COR-L47 (cell line): ENCODE measurements at places on chromosomes 3 and 15.

DNA sequence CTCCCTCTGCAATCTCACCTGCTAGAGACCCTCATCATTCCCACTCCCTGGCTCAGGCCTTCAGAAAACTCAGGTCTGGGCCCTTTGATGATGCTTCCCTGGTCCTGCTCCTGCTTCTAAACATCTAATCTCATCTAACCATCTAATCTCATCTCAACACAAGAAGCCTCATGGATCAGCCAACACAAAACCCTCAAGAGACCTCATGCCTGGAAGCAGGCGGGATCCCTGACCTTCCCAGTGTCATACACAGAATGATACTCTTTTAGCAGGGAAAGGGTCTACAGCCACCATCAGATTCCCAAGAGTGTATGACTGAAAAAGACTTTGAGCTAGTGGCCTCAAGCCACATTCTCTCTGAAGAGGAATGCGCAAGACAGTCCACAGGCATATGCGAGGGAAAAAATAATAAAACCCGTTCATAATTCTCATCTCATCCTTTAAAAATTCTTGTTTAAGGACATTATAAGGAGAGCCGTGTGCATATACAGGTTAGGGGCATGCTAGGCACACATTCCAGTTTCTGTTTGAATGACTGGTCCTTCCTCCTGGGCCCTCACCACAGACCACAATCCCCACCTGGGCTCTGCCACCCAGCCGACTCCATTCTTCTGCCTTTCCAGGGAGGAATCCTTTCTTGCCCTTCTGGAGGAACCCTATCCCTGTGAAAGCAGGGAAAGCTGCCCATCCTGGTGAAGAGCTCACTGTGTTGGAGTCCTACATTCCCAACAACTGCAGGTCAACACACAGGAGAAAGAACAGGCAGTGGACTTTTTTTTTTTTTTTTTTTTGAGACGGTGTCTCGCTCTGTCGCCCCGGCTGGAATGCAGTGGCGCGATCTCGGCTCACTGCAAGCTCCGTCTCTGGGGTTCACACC is 2.2 kb downstream of the ZXDC start:
- no peak for DNase-seq

DNA sequence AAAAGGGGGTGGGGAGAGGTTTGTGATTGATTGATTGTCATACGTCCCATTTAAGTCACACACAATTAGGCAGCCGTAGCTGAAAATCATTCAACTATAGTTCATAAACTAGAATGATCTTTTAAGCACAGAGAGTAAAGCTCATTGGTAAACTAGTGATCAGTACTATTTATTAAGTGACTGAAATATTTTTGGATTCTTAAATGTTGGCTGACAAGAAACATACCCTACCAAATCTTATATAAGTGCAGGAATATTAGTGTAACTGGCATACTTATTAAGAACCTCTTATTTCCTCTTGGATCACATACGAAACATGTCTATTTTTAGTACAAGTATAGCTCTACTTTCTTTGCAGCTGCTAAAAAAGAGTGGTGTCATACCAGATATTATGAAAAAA is 8.4 kb upstream of the ABHD10 start:
- DNase-seq: no peak

DNA sequence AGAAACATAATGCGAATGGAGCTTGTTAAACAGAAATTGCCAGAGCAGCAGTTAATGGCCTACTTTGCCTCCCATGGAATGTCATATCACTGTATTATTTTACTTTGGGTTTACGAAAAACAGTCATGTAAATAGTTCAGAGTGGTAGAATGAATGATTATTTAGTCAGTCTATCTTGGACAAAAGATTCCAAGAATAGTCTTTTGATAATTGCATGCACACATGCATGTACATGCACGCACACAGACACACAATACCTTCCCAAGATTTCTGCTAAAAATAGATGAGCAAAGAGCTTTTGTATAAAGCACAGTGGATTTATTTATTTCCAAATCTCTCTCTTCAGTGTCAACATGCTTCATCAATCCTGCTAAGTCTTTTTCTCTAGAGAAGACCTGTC is 800.7 kb downstream of the DIPK2A start:
- no peak for DNase-seq

DNA sequence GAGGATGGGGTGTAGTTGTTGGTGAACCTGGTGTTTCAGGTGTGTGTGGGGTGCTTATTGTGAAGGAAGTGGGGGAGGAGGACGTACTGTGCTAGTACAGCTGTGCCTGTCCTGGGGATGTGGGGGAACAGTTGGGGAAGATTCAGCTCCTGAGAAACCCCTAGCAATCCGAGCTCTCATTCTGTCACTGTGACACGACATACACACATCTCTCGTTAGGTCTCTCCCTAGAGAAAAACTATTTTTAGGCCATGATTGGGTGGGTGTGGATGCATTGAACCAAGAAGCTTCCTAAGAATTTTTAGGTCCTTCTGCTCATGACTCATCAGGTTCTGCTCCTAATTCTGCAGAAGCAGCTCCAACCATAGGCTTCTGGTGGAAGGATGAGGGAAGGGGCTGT is 54.3 kb downstream of the SLC30A4 start:
- no peak for DNase-seq

GRCh38 chr15:68700455-68701123 is 120.1 kb downstream of the ANP32A start:
- DNase-seq: peak; percentile 73

DNA sequence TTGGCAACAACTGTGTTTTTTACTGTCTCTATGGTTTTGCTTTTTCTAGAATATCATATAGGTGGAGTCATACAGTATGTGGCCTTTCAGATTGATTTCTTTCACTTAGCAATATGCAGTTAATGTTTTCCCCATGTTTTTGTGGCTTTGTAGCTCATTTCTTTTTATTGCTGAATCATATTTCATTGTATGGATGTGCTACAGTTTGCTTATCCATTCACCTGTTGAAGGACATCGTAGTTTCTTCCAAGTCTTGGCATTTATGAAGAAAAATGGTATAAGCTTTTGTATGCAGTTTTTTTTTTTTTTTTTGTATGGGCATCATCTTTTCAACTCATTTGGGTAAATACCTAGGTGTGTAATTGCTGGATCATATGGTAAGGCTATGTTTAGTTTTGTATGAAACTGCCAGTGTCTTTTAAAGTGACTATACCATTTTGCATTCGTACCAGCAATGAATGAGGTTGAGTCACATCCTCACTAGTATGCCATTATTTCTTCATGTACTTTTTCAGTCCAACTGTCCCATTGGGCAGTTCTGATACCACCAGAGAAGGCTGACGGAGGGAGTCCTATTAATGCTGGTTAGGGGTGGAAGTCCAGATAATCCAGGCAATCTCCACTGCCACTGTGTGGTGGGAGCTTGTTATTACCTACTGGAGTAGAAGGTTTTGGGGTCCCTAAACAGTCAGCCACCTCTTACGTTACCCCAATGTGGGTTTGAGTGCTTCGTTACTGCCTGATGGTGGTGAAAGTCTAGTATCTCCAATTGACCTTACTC is 210.5 kb downstream of the DOCK3 start:
- DNase-seq: no peak

DNA sequence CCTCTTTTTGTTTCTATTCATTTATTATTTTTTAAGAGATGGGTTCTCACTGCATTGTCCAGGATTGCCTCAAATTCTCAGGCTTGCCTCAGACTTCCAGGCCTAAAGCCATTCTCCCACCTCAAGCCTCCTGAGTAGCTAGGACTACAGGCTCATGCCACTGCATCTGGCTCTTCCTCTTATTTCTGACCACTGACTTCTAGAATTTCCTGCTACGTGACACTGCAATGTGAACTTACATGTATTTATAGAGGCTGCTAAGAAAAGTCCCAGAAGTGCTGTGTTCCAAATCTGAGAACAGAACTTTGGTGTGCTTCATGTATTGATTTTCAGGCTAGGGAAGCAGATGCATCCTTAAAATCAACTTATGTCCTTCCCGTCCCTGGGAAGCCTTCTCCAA is 407.4 kb downstream of the RSL24D1 start:
- DNase-seq: no peak

GRCh38 chr3:13070391-13071070 is 2.7 kb downstream of the IQSEC1 start:
- DNase-seq: no peak

GRCh38 chr3:13513051-13513912 is 33.2 kb downstream of the HDAC11 start:
- no peak for DNase-seq

DNA sequence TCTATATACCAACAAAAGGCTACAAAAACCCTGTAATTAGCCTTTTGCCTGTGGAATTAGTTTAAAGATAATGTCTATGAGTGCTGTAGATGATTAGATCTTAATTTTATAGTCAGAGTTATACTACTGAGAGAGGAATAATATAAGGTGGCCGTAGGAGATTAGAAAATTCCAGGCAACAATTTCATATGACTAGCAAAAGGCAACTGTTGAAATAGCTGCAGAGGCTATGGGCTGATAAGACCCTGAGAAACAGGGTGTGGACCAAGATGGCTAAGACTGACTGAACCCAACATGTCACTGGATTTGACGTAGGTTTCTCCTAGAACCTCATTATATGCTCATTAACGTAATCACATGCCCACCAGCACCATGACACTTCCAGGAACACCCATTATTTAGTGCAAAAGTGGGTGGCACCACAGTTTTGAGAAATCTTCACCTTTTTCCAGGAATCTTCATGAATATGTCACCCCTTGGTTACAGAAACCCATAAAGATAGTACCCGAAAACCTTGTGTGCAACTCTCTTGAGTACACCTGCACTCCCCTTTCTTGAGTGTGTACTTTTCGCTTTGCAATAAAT is 29.1 kb upstream of the SCG3 start:
- DNase-seq: no peak

DNA sequence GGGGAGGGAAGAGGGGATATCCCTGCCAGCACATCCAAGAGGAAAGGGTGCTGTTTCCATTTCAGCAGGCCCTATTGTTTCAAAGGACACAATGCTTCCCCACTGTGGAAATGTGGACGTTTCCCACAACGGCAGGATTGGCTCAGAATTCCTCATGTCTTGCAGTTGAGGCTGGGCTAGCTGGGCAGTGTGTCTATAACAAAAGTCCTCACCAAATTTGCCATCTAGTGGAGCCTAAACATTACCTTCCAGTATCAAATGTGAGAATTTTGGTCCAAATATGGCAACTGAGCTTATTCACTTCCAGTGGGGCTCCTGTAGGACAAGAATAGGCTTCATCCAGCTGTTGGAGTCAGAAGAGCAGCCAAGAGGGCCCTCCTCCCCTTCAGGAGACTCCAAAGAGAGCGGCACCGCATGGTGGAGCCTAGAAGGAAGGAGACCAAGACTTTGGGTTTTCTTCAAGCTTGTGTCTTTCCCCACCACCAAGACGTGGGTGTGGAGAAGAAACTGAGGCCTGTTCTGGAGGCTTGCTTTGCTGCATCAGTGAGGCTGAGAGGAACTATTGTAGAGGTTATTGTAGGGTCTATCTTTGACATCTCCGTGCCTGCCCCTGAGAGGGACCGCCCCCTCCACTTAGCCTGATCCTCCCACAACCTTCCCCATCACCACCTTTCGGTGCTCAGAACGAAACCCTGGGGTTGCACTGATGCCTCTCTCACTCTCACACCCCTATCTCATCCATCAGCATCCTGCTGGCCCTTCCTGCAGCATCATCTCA is 45.3 kb upstream of the SLCO2A1 start:
- no peak for DNase-seq

DNA sequence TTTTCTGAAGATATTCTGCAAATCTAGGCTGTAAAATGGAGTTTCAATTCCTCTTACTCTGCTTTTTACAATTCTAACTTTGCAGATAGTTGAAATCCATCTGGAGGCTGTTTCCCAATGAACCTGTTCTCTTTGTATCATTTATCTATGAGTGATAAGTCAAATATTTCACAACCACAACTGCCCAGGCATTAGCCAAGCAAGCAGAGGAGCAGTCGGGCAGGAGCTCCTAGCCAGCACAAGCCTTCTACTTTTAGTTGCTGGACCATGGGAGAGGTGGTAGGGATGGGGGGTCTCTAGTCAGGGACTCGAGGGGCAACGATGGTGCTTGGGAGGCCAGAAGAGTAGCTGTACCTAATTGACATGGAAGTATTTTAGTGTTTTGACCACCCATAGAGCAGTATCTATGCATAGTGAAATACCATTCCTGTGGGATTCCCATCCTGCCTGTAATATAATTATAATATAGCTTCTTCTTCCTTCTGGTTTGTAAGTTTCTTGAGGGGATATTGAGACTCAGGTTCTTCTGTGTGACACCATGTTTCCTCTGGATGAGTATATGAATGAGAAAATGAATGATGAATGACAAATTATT is 353.5 kb upstream of the IL12A start:
- DNase-seq: no peak

DNA sequence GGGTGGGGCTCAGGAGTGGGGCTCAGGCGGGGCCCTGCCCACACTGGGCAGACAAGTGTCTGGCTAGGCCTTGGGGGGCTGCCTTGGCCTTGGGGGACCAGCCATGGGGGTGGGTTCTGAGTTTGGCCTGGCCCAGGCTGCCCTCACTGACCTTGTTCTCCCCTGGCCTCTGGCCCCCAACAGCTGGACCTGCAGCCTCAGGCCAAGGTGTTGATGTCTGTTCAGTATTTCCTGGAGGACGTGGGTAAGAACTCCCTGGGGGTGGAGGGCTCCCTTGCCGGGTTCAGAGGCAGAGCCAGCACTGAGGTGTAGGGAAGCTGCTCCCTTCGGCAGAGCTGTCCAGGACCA is 20.0 kb downstream of the PRKCD start:
- DNase-seq: no peak

DNA sequence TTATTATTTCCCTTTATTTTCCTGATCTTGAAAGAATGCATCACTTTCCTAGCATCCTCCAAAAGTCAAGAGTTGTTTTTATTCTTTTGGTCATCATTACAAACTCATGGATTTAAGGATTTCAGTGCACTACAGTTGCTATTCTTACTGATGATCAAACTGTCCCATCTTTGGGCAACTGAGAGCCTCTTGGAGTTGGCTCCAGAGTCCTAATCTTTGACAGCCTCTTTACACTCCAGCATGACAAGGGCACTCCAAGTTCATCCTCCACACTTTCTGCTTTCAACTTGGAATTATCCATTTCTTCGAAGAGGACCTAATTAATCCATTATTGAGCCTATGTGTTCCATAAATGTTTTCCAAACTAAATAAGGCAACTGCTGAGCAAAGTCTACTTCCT is 5.7 kb downstream of the UACA start:
- DNase-seq: no peak

DNA sequence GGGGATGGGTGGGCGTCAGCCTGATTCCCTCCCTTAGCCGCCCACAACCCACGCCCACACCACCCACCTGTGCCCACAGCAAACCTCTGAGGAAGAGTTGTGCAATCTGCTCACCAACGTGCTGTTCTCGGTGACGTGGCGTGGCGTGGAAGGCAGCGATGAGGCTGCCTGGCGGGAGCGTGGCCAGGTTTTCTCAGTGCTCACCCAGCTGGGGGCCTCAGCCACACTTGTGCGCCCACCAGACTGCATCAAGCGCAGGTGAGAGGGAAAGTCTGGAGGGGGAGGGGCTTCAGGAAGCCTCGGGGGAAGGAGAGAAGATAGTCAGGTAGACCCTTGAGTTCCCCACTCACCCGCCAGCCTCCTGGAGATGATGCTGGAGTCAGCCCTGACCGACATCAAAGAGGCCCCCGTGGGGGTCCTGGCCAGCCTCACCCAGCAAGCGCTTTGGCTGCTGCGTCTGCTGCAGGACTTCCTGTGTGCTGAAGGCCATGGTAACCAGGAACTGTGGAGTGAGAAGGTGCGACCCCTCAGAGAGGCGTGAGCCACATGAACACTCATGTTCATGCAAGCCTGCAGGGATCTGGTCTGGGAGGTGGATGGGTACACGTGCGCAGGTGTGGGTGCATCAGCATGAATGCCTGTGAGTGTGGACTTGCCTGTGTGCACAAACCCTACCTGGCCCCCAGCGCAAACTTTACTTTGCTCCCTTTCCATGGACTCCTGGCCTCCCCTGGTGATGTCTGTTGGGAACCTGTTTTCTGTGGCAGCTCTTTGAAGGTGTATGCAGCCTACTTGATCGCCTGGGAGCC is 21.7 kb downstream of the NBEAL2 start:
- no peak for DNase-seq
